ENCODE measurements at places on chromosomes 3 and 15. TPM values are rescaled to one million over a fixed set of nuclear protein-coding genes. Genes with fewer than 3 reads are reported as not detected.

PARP15 gene
- total RNA-seq = 7.8 TPM

STAC gene
- total RNA-seq = 0.26 TPM

PROS1 gene
- 0.57 TPM for total RNA-seq

ZNF774 gene
- total RNA-seq = 2.0 TPM

GRAMD2A gene
- not detected for total RNA-seq

LOXL1 gene
- total RNA-seq = 1.9 TPM

CLDN1 gene
- total RNA-seq = 1.6 TPM

VIPR1 gene
- 6.7 TPM for total RNA-seq

SPINK8 gene
- total RNA-seq = not detected

USP4 gene
- total RNA-seq = 71.8 TPM

TRH gene
- not detected for total RNA-seq

ITIH3 gene
- total RNA-seq = not detected

ARHGAP11A gene
- 155 TPM for total RNA-seq

IGSF11 gene
- 0.09 TPM for total RNA-seq

RBSN gene
- 13.5 TPM for total RNA-seq

TMCC1 gene
- total RNA-seq = 17.3 TPM

ACTC1 gene
- total RNA-seq = not detected

PHLDB2 gene
- total RNA-seq = 0.75 TPM

PLSCR2 gene
- 0.25 TPM for total RNA-seq

HEMK1 gene
- 77.7 TPM for total RNA-seq
